Hematopoietic multipotent progenitor cell (in vitro differentiated cells): ENCODE measurements at places on chromosomes 1 and 21. TPM values are rescaled to one million over a fixed set of nuclear protein-coding genes. Genes with fewer than 3 reads are reported as not detected.

The TRAF3IP3 gene
- 32.9 TPM for total RNA-seq

The OR2T33 gene
- 7.0 TPM for total RNA-seq

The MRPL39 gene
- 8.1 TPM for total RNA-seq

The RAD54L gene
- 3.0 TPM for total RNA-seq

The LDLRAD2 gene
- total RNA-seq, result 9.4 TPM

The HOOK1 gene
- total RNA-seq, result 1.3 TPM

The CNKSR1 gene
- total RNA-seq, result 5.9 TPM

The VHLL gene
- not detected for total RNA-seq

The GUCA2A gene
- total RNA-seq, result not detected

DNA sequence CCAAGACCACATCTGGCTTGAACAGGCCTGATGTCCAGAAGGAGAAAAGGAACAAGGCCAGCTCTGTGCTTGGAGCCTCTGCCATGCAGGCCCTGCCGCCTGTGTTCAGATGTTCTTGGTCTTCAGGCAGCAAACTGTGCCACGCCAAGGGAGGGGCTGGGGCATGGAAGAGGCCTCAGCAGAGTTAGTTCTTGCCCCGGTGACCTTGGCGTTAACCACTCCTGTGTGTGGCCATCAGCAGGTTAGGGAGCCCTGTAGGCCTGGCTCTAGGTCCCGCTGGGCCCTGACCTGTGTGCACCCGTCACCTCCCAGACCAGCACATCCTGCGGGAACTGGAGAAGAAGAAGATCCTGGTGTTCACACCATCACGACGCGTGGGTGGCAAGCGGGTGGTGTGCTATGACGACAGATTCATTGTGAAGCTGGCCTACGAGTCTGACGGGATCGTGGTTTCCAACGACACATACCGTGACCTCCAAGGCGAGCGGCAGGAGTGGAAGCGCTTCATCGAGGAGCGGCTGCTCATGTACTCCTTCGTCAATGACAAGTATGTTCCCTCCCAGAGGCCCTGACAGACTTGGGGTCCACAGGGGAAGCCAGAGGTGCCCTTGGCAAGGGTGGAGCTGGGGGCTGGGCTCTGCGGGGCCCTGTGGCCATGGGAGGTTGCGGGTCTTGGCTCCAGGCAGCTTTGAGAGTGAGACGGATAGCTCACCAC lies 7.1 kb downstream of the ZC3H12A start:
- no peak for DNase-seq

- no peak for DNase-seq
Measured at GRCh38 chr1:83064589-83065242, 934.2 kb downstream of the TTLL7 start.

DNA sequence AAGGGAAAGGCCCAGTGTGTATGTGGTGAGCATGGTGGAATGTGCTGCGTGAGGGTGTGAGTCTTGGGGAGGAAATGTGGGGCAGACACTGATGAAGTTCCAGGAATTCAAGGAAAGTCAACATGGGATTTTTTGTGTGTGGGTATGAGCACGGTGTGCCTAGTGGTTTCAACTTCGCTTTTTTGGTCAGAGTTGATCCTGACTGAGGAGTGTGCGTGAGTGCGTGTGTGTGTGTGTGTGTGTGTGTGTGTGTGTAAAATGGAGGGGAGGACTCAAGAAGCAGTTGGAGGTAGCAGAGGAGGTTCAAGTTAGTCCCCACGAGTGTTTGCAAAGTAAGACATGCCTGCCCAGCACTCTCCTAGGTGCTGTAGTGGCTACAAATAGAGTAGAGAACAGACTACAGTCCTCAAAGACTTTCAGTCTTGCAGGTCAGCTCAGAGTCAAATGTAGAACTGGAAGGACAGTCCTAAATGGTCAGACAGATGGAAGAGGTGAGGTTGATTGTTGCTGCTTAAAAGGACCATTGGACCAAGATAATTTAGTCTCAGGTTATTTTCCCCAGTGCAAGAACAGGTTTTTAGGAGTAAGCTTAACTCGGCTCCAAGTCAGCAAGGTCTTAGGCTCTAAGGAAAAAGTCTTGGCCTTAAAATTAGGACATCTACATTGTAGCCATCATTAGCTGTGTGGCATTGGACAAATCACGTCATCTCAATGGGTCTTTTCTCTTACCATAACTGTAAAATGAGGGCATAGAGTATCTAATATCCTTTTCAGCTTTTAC lies 25.0 kb downstream of the SLAMF1 start:
- DNase-seq, result no peak

DNA sequence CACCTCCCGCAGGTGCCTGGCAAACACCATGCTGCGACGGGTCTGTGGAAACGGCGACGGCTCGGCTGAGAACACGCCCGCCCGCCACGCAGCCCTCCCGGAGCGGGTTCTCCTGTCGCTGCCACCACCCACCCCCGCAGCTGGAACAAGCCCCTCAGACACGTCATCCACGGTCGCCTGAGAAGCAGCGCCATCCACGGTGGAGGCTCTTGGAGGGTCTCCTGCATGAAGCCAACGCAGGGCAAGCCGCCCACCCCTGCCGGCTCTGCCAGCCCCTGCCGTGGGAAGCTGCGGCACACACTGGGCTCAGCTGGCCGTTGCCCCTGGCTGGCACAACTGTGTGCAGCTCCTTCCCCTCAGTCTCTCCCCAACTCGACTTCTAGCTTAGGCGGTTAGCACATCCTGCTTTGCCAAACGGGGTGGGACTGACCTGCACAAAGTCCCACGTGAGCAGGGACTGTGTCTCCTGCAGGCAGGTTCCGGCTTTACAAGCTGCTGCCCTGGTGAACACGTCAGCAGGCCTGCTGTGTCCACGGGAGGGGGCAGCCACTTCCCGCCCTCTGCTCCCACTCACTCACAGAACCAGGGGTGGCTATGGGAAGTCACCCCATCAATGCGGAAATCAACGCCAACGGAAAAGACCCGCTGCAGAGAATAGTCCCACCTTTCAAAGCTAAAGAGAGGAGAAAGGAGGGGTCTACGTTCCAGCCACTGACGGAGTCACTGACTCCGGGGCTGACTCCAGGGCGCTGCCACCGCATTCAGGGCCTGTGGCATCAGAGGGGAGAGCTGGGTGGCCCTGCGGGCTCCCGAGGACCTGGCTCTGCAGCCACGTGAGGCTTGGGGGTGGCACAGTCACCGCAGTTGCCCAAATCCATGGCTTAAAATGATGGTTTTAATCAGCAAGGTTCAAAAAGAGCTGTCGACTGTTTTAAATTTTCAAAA lies 10.3 kb downstream of the POFUT2 start:
- DNase-seq, result no peak

GRCh38 chr1:203104789-203105390 lies 19.1 kb upstream of the MYOG start:
- DNase-seq, result no peak

- DNase-seq, result no peak
Measured at GRCh38 chr1:226473325-226473724, 65.4 kb upstream of the PARP1 start.

DNA sequence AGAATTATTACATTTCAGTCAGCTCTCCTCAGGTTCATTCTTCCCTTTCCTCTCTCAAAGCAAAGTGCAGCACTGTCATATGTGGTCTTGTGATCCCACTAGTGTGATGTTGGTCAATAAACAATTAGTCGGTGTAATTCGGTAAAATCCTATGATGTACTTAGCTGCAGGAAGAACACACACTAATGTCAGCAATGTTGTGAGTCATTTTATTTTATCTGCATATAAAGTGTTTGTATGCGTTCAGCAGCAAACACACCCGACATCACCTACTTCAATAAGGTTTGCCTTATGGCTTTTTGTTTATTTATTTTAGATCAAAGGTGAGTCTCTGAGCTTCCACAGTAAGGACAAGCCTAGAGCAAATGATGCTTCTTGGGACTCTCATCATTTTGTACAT lies 47.8 kb downstream of the PTPN14 start:
- DNase-seq, result no peak

- no peak for DNase-seq
Measured at GRCh38 chr1:233638513-233638912, 24.6 kb downstream of the KCNK1 start.

GRCh38 chr1:226351709-226352108 lies 42.7 kb upstream of the LIN9 start:
- no peak for DNase-seq

- DNase-seq, result no peak
Measured at GRCh38 chr1:41313661-41314131, 47.5 kb upstream of the FOXO6 start.

- peak; percentile 22 for DNase-seq
Measured at GRCh38 chr1:47679301-47679791, 241.5 kb downstream of the FOXD2 start.

DNA sequence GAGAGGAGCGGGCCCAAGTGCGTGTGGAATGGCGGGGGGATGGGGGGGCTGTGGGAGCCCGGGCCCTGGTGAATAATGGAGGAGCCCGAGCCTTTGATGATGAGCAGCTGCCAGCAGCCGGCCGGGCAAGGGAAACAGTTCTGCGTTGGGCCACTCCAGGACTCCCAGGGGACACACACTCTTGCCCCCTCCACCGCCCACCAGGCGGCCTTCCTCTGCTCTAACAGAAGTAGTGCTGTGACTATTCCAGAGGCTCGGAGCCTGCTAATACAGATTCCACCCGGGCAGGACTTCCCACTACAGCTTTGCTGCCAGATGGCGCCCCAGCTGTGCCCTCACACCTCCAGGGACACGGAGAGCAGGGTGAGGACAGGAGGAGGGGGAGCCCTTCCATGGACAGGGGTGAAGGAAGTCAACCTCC lies 48.2 kb upstream of the LRP8 start:
- no peak for DNase-seq

DNA sequence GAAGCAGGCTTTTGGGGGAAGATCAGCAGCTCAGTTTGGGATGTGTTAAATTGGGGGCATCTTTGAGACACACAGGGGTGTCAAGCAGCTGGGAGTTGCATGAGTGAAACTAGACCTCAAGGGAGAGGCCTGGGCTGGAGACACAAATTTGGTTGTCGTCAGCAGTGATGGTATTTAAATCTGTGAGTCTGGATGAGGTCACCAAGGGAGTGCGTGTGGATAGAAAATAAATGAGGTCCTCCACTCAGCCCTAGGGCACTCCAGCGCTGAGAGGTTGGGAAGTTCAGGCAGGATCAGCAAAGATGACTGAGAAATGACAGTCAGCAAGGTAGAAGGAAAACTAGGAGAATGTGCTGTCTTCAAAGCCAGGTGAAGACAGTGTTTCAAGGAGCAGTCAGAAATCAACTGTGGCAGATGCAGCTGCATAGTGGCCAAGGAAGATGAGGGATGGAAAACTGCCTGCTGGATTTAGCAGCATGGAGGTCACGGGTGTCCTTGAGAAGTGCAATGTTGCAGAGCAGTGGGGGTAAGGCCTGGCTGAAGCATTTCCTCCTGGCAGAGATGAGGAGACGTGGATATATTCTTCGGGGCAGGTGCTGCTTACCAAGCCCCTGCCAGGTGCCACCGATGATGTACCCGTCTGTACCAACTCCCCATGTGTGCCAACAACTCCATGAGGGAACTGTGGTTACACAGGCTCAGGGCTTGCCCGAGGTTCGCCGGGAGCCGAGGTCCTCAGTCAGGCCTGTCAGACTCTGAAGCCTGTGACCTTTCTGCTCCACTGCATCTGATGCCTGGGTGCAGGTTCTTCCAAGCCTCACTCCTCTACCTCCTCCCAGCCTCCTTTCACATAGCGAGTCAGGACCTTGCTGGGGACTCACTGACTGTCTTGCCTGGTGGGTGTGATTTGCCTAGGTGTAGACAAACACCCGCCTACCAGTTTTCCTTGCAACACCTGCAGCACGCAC lies 11.3 kb downstream of the MAP7D1 start:
- no peak for DNase-seq

GRCh38 chr1:176466514-176466913 lies 3.5 kb downstream of the PAPPA2 start:
- no peak for DNase-seq

DNA sequence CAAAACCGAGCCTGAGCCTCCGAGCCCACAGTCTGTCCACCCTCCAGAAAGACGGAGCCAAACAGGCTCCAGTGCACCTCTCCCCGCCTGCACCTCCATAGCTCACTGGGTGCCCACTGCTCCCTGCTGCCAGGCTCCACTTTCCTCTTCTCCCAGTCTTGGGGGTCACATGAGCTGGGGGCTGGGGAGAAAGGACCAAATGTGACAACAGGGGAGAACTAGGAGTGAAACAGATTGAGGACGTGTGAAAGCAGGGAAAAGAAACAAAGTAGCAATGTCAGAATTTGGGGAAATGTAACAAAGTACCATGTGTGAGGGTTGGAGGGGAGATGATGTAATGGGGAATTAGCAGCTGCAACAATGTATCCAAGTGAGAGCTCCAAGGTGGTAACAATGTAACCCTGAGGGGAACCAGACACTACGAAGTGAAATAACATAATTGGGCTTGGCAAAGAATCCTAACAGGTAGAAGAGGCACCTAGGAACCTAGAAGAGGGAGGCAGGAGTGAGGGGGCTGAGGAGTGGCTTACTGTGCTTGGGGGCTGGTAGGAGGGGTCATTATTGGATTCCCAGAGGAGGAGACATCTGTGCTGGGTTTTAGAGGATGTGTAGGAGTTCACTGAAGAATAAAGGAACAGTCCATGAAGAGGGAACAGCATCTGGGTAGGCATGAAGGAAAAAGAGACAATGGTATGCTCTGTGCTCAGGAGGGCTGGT lies 12.5 kb downstream of the SDC3 start:
- DNase-seq, result no peak

- DNase-seq, result no peak
Measured at GRCh38 chr1:114694540-114695310, 621 bp downstream of the AMPD1 start.
